ENCODE measurements at places on chromosomes 12 and 14.

DNA sequence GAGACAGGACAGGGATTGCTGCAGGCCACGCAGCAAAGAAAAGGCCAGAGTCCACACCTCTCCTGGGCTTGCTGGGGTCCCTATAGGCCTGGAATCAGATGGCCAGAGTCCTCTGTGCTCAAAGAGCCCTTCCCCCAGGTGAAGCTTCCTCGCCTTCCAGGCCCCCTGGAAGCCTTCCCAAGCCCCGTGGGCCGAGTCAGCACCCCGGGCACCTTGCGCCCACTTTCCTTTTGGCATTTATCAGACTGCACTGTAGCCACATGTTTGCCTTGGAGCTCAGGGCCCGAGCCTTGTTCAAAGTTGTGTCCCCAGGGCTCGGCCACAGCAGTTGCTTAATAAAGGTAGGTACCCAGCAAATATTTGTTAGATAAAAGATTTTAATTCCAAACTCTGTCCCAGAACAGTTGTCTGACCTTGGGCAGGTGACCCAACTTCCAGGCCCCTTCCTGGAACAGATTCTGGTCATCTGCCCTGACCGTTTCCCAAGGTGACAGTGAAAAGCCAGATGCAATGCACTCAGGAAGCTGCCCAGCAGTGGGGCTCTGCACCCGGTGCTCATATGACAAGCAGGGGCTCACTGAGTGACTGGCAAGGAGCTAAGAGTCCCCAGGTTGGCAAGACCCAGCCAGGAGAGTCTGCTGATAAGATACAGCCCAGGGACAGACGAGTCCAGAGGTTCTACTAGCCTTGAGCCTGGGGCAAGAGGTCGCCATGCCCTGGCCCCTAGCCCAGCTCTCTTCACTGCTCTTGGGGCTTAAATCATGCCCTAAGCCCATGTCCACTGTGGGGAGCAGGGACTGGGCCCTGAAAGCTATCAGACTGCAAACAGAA, 81.2 kb downstream of the PITPNM2 start:
- DNase-seq, result no peak

GRCh38 chr12:117685110-117685926, 283.5 kb downstream of the KSR2 start:
- no peak for DNase-seq

GRCh38 chr12:4628406-4628805, 20.4 kb downstream of the AKAP3 start:
- DNase-seq, result no peak

DNA sequence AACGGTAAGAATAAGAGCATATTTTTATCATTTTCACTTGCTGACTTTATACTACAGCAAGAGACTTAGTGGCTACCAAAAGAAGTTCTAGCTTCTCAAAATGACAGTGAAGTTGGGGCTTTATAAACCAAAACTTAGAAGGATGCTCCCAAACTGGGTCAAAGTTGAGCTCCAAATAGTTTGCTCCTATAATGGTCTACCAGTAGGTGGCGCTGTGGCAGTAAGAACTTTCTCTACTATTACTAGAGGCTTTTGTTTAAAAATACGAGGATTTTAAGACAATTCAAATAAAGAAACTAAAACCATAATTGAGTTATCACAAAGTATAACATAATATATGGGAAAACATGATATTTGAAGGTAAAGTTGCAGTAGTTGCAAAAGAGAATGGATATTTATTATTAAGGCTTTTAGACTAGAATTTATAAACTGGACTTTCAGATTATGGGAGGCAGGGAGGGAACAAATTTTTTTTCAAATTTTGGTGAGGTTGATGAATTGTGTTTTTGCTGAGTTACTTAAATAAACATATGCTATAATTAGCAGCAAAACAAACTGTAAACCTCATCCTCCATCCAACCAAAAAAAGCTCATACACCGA, 75.0 kb downstream of the TGFB3 start:
- DNase-seq, result peak; percentile 62

GRCh38 chr12:1591543-1591942, 2.8 kb downstream of the FBXL14 start:
- no peak for DNase-seq

- no peak for DNase-seq
These were observed 4.7 kb downstream of the RBP5 start for GRCh38 chr12:7123806-7124522.

All from activated naive CD4-positive, alpha-beta T cell treated with Interleukin-2 at 50 U/mL for 16 hours (primary cell).